CD4-positive, alpha-beta T cell treated with Interleukin-15 for 4 hours (primary cell): ENCODE measurements at places on chromosomes 12 and 14.

- DNase-seq, result no peak
Measured at GRCh38 chr12:99192489-99192888, 455.1 kb upstream of the GARIN6 start.

DNA sequence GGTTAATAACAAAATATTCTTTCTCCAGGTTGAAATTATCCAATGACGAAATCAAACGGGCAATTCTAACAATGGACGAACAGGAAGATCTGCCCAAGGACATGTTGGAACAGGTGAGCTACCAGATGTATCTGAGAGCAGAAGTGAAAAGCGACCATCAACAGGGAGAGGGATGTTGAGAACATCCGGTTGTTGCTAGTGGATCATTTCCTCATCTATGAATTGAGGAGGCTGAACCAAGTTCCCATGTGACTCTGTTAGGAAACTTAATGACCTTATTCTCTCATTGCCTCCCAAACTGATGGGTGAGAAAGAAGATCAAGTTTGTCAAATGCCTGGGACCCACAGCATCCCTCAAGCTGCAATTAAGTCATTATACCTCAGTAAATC lies 117.7 kb downstream of the GPR135 start:
- no peak for DNase-seq

GRCh38 chr12:109916045-109916444 lies 16.0 kb downstream of the TCHP start:
- DNase-seq, result no peak

- no peak for DNase-seq
Measured at GRCh38 chr14:69043596-69044260, 64.6 kb upstream of the ACTN1 start.

DNA sequence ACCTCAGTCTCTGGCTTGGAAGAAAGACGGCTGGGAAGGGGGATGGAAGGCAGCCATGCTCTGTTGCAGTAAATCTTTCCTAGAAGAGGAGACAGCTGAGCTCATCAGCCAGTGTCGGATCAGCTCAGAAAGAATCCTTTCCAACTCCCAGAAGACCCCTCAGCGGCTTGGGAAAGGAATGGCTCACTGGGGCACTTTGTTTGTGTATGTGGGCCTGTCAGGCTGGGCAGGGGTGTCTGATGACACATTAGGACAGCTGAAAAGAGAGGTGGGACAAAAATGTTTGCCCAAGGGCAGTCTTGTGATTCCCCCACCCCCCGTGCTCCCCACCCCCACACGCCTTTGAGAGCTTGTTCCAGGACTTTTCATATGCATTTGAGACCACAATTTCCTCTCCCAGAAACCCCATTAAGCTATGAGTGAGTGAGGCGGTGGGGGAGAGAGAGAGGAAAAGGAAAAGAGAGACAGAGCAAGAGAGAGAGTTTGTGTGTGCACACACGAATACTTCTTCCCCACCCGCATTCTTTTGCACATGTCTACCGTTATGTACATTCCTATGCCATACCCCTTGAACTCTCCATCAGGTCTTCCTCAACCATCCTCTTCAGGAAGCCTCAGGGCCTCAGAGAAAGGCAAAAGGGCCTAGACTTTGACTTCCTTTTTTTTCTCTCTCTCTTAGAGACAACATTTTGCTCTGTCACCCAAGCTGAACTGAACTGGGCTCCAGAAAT lies 198.9 kb downstream of the ZFP36L1 start:
- no peak for DNase-seq

- DNase-seq, result no peak
Measured at GRCh38 chr12:112367965-112368364, 14.3 kb downstream of the HECTD4 start.

GRCh38 chr12:85741046-85741445 lies 95.2 kb downstream of the RASSF9 start:
- no peak for DNase-seq

GRCh38 chr14:47208434-47208833 lies 467.0 kb downstream of the MDGA2 start:
- DNase-seq, result no peak

DNA sequence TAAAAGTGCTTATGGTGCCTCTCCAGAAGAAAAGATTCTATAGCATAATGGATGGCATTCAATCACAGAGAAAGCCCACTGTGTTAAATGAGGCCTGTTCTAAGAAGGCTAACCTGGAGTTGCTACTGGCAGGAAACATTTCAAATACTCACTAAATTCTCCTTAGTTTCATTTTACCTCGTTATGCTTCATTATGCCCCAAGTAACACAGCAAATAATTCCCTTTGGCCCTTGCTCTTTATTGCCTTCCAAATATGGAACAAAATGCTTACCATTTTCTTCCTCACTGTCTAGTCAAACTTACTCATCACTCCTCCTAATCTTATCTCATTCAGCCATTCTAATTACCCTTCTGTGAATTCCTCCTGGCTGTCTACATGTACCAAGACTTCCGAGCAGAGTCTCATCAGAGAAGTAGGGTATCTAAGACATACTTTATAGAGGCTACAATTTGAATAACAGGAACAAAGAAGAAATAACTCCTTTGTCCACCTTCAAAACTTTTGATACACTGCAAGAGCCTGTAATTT lies 292.1 kb upstream of the CLEC14A start:
- no peak for DNase-seq

- no peak for DNase-seq
Measured at GRCh38 chr14:102280376-102280962, 24.5 kb downstream of the MOK start.

GRCh38 chr12:43501703-43502102 lies 50.3 kb downstream of the ADAMTS20 start:
- DNase-seq, result no peak

GRCh38 chr12:106442575-106442974 lies 85.0 kb downstream of the POLR3B start:
- no peak for DNase-seq

- no peak for DNase-seq
Measured at GRCh38 chr14:70753518-70753953, 55.8 kb downstream of the MAP3K9 start.

- DNase-seq, result no peak
Measured at GRCh38 chr12:108691998-108692808, 39.1 kb downstream of the CORO1C start.

DNA sequence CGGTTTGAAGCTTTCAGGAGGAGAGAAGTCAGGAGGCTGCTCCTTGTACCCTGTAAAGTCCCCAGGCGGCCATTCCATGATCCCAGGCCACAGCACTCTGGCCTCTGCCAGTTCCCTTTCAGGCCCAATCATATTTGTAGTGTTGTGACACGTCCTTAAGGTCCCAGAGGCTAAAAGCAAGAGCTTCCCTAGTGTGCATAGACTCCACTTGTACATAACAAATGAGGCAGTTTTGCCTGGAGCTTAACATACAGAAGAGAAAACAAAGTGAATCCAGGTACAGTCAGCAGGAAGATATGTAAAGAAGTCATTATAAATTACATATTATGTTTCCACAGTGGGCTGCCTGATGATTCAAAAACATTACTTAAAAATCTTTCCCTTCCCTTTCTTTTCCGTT lies 81.1 kb upstream of the RPH3A start:
- DNase-seq, result no peak

DNA sequence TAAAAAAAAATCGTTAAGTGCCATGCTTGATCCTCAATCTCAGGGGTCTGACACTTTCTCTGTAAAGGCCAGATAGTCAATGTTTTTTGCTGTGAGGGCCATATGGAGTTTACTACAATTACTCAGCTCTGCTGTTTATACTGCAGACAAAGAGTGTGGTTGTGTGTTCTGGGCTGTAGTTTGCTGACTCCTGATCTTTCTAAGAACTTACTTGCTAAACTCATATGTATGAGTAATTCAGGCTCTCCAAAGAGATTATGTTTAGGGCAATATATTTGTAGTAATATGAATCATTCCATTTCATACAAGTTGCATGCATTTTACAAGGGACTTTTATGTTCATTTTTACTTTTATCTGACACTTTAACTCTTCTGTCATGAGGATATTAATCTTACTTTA lies 188.2 kb downstream of the TMTC2 start:
- no peak for DNase-seq

GRCh38 chr14:20455355-20456300 lies 602 bp downstream of the APEX1 start:
- peak; percentile 35 for DNase-seq

DNA sequence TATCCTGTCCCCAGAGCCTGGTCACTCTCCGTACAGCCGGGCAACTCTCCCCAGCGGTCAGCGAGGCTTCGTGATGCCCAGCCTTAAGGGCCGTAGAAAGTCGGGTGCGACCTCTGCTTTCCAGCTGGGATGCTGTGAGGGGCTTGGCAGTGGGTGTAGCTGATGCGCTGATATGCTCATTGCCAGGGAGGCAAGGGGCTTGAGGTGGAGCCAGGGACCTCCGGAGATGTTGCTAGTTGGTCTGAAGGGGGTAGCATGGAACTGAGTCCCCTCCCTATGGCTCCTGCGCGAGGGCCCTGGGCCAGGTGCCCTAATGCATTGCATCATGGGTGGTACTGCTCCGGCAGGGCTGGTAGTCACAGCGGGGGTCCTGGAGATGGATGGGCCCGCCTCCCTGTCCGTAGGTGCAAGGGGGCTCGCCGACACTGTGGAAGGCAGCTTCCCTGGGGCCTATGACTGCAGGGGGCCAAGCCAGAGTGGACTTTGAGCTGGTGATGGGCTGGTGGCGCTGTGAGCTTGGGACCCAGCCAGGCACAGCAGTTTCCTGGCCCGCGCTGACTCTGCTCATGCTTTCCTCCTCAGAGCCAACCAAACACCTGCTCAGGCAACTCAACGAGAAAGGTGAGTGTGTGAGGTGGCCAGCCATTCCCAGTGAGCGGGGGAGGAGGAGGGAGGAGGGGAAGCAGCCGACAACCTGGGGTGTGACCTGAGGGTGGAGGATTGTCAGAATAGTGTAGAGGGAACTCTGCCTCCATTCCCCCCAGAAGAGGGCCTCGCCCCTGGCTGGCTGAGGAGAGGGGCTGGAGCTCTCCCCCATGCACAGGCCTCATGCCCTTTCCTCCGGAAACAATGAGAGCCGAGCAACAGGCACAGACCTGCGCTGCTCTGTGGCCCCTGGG lies 32.3 kb downstream of the PLEKHG3 start:
- no peak for DNase-seq

DNA sequence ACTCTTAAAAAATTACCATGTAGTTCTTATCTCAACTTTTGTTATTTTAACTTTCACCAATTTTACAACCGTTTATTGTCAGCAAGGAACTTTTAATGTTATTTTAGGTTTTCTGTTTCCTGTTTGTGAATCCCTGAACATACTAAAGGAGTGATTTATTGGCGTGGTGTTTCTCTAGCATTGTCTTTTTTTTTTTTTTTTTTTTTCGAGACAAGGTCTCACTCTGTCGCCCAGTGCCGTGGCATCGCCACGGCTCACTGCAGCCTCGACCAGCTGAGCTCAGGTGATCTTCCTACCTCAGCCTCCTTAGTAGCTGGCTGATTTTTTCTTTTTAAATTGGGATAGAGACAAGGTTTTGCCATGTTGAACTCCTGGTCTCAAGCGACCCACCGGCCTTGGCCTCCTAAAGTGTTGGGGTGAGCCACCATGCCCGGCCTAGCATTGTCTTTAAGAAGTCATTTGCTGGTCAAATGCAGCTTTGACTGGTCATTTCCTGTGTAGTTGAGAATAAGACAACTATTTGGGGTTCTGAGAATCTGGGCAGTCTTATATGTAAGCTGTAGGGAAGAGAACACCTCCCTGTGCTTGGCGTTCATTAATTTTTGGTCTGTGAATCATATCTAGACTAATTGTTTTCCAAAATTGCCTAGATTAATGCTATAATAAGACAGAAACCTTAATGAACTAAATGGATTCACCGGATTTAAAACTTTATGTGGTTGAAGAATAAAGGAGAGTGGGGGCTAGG lies 2.1 kb downstream of the WASHC4 start:
- DNase-seq, result no peak

DNA sequence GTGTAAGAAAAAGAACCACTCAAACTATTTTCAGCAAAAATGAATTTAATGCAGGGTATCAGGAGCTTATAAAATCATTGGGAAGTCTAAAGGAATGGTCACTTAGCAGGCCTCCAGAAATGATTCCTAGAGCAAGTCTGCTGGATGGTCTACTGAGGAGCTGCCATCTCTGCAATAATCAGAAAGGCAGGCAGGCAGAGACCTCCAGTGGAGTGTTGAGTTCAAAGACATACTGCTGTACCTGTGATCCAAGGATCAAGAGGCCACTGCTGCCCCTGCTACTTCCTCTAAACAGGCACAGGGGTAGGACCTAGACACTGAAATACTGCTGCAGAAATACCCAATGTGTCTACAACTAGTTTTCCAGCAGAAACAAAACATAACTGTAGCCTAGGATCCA lies 14.5 kb upstream of the KICS2 start:
- DNase-seq, result no peak

GRCh38 chr14:102872020-102872419 lies 50.4 kb upstream of the AMN start:
- DNase-seq, result peak; percentile 23

- no peak for DNase-seq
Measured at GRCh38 chr12:24479131-24479530, 469.8 kb downstream of the BCAT1 start.

DNA sequence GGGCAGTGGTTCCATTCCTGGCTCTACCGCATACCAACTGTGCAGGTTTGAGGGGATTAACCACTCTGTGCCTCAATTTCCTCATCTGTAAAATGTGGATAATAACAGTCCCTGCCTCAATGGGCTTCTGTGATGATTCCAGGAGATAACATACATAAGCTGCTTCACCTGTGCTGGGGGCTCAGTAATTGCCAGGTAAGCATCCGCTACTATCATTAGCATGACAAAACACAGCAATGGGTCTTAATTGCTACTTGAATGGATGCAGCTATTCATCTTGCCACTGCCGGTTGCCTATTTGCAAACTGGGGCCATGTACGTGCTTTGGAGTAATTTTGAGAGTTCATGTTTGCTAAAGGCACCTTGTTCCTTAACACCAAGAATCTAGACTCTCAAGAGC lies 132.6 kb downstream of the TMEM132D start:
- no peak for DNase-seq

DNA sequence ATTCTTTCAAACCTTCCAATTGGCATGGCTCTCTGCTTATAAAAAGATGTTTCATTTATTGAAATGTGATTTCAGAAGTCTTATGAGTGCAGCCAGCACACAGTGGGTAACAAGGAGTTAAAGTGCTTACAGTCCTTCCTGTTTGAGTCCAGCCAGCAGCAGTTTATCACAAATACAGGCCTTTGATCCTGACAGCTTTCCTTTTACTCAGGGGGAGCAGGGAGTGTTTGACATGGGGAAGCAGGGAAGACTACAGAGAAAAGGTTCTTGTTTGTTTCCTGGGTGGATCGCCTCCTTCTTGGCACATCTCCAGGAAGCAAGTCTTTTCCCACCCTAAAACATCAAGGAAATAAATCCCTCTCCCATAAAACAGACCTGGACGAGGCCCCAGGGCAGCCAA lies 216.1 kb downstream of the MSRB3 start:
- no peak for DNase-seq

DNA sequence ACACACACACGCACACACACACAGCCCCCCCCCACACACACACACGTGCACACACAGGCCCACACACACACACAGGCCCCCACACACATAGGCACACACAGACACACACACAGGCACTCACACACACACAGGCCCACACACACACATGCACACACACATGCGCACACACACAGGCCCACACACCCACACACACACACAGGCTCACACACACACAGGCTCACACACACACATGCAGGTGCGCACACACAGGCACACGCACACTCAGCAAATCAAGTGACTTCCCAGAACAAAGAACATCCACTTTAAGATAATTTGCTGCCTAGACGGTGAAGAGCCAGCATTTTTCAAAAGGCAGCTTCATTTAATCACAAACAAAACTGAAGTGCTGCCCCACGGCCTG lies 78.5 kb upstream of the FBRSL1 start:
- DNase-seq, result no peak
